Psoas muscle (tissue), 8 donors: ENCODE measurements at places on chromosomes 2 and 18. TPM values are rescaled to one million over a fixed set of nuclear protein-coding genes. Genes with fewer than 3 reads are reported as not detected.

- no peak for DNase-seq
Measured at GRCh38 chr2:105118960-105119359, 81.1 kb downstream of the MRPS9 start.

DNA sequence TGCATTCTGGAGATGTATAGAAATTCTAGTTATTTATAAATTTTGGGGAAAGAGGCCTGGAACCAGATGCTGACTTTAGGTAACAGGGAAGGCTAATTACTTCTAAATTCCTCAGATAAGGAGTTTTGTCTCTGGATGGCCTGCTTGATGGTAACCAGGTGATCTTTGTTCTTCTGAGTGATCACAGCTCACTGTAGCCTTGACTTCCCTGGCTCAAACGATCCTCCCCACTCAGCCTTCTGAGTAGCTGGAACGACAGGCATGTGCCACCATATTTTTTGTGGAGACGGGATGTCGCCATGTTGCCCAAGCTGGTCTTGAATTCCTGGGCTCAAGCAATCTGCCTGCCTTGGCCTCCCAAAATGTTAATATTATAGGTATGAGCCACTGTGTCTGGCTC lies 54.4 kb upstream of the MSH6 start:
- DNase-seq: no peak

FAP gene
- 1.6 TPM for total RNA-seq

- no peak for DNase-seq
Measured at GRCh38 chr2:191165176-191165643, 14.4 kb upstream of the STAT4 start.

AGXT gene
- total RNA-seq: not detected

DNA sequence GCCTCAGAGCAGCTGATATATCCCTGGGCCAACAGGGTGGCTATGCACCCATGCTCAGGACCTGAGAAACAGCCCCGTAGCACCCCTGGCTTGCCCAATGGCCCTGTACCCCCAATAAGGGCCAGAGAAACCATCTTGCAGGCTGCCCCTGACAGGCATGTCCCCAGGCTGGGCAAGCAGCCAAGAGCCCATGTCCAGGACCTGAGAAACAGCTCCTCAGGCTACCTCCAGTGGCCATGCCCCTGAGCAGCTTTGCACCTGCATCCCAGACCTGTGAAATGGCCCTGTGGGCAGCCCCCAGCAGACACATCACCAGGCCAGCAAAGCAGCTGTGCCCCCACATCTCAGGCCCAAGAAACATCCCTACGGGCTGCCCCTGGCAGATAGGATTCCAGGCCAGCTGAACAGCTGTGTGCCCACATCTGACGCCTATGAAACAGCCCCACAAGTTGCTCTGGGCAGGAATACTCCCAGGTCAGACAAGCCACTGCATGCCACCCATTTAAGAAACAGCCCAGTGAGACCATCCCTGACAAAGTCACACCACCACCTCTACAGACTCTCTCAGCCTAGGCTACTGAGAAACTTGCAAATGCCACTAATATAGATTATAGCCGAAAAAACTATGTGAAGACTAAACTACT lies 84.1 kb downstream of the TMEM237 start:
- no peak for DNase-seq

- no peak for DNase-seq
Measured at GRCh38 chr2:181128199-181128598, 147.8 kb downstream of the UBE2E3 start.

CD8B2 gene
- total RNA-seq: not detected

DNER gene
- not detected for total RNA-seq

IL37 gene
- not detected for total RNA-seq

DNA sequence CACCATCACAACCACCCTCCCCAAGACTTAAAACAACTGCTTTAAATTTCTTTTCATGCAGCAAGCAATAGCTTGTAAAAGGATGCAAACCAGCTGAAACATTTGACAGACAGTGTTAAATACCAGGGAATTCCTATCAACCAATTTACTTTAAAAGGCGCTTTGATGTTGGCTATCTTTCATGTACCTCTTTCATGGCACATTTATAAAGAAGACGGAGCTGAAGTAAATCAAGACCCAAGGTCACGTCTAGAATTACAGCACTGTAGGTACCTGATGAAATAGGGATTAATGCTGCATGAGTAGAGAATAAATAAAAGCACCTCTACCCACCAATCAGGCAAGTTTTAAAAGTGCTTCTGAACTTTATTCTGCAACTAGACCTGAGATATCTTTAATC lies 78.9 kb downstream of the SRBD1 start:
- no peak for DNase-seq

DNA sequence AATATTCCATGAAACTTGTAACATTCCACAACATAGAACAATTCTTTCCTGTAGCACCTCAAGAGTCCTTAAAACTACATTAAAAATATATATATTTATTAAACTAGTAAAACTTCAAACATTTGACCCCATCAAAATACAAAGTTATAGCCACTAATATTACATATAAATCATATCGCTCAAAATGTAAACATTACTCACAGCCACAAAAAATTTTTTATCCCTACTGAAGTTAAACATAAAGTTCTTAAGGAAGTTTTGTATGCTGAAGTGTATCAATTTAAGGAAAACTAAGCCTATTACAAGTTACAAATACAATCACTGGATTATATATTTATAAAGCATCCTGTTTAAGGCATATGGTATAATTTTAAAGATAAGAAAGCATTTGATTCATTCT lies 80.3 kb upstream of the DNER start:
- no peak for DNase-seq

DNA sequence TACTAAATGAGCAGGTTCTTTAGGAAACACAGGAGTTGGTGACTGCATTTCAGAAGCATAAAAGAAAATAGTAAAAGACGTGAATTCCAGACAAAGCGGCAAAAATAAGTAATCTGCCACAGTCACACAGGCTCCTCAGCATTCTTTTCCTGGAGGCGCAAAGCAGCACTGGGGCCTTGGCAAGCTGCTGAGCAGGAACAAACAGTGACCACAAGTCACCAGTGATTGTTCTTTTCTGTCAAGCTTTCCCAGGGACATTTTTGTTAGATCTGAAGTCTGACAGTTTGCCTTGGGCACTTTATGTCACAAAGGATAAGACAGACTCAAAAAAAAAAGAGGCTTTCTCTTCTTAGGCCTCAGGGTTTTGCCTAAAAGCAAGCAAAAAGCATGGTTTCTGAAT lies 216.2 kb downstream of the CDH20 start:
- no peak for DNase-seq

DNA sequence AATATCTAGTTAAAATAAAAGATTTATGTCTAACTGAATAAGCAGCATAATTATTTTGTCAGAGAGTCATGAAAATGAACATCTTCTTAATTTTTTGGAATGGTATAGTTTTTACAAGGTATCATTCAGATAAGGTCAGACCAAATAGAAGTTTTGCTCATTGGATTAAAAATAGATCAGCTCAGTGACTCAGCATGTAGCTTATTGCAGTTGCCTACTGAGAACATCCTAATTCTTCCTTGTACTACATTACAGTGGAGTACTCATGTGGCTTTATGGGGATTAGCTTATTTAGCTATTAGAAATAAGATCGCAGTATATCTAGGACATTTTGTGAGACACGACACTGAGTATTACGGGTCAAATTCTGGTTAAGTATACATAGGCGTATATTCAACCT lies 38.2 kb upstream of the PPM1B start:
- DNase-seq: no peak
